ENCODE measurements at places on chromosomes 12 and 14.

DNA sequence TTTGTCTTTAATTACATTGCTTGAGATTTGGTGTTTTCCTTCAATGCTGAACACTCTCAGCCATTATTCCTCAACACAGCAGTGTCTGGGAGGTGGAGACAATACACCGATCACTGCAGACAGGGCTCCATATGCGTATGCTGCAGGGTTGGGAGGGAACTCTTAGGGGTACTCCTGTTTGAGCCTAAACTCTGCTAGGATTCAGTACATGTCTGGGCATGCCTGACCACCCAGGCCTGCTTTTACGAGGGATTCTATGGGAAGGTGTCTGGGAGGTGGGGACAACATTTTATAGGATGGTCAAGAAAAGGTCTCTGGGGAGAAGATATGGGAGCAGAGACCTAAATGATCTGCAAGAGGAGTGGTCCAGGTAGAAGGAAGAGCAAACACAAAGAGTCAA lies 34.3 kb downstream of the DHRS2 start:
- no peak for DNase-seq

DNA sequence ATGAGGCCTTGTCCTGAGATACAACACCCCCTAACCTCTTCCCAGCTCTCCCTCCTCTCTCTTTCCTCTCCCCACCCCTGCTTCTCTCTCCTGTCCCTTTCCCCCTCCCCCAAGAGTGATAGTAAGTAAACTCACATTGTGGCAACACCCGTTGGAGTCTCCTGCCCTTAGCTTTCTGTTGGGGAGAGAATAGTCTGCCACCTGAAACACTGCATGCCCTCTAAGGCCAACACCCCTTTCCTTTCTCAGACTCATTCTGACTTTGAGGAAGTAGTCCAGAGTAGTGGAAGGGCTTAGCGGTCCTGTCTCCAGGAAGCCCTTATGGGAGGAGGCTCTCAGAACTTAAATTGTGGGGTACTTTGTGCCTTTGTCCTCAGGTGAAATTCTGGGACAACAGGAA lies 95.2 kb downstream of the PRKCH start:
- no peak for DNase-seq

- DNase-seq, result no peak
These were observed 4.1 kb upstream of the KRT18 start for GRCh38 chr12:52944683-52945388.

GRCh38 chr14:75141062-75141461 lies 14.2 kb upstream of the NEK9 start:
- no peak for DNase-seq

DNA sequence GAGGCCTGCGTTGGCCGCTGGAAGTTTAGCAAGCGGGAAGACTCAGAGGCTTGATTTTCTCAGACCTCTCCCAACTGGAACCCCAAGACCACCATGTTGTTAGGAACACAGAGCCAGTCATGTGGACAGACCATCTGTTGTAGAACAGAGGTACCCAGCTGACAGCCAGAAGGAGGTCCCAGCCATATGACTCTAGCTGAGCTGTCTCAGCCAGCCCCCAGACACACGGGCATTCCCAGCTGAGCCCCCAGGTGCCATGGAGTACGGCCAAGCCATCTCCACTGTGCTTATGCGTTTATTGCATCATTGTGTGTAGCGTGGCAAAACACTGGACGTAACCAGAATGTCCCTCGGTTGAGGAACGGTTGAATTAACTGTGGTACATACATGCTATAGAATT lies 421.9 kb downstream of the TMEM132D start:
- DNase-seq, result no peak

Measured in coronary artery (tissue), 2 donors.